ENCODE measurements at places on chromosomes 16 and 17. TPM values are rescaled to one million over a fixed set of nuclear protein-coding genes. Genes with fewer than 3 reads are reported as not detected.
A peak's percentile ranks its signal among the peaks of the same experiment; 100 is the strongest.

DNA sequence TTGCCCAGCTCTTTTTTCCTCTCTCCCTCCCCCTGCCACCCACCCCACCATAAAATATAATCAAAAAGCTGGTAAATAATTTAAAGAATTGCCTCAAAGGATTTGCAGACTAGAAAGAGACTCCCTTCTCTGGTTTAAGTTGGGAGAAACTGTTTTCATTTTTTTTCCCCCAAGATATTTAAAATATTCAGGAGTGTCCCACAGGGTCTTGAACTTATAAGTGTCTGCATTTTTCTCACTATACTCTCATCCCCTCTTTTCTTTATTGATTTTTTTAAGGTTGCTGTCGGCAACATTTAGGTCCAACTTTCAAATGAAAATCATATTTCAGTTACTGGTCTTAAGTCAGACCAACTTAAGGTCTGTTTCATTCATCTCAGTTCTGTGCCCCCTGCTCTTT is 210.2 kb downstream of the MSI2 start:
- DNase-seq, result peak; percentile 48

GRCh38 chr16:870856-871561 is 70.5 kb upstream of the GNG13 start:
- no peak for DNase-seq

- peak; percentile 82 for DNase-seq
Measured at GRCh38 chr16:69243479-69243878, 56.5 kb downstream of the SNTB2 start.

DNA sequence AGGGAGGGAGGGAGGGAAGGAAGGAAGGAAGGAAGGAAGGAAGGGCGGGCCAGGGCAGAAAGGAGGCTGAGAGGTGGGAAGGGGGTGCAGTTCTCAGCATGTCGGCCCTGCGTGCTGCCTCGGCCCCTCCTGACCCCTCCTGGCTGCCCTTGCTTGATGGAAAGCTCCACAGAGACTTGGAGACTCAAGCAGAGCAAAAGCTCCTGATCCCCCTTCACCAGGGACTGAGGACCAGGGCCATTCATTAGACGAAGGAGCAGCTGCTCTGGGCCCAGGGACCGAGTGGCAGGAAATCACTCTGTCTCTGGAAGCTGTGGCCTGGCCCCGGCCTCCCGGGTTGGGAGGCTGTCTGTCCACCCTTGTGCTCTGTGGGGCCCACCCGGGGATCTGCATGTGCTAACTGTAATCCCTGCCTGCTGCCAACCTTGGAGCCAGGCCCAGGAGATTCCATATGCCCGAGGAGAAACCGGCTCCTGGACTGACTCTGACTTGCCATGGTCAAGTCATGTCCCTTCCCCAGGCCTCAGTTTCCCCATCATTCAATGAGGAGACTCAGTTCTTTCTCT is 27.4 kb upstream of the C1QL1 start:
- no peak for DNase-seq

DNA sequence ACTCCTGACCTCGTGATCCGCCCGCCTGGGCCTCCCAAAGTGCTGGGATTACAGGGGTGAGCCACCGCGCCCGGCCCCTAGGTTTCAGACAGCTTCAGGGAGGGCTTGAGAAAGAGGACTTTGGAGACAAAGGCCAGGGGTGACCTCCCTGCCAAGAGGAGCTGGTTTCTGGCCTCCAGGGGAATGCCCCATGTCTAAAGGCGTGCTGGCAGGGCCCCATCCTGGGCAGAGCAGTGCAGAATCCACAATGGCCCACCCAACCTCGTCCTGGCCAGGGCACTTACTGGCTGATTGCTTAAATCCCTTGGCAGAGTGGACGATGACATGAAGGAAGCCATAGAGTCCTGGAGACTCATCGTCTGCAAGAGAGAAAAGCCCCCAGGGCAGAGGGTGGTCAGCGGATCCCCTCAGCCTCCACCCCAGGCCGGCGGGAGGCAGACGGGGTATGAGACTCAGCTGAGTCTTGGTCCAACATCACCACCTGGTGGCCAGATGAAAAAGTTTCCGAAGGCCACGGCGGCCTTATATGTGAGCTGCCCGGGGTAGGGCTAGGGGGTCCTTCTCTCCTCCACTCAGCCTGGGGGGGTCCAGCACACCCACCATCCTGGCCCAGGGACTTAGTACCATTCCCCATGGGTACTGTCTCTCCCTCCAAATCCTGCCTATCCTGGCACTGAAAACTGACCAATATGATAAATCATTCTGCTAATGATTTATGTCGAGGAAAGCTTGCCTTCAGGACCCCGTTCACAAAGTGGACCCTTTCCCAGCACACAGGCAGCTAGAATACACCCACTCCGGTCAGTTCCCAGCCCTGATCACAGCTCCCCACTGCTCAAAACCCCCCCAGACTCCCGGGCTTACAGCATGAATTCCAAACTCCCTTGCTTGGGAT is 59.1 kb downstream of the TIMM22 start:
- peak; percentile 15 for DNase-seq

DNA sequence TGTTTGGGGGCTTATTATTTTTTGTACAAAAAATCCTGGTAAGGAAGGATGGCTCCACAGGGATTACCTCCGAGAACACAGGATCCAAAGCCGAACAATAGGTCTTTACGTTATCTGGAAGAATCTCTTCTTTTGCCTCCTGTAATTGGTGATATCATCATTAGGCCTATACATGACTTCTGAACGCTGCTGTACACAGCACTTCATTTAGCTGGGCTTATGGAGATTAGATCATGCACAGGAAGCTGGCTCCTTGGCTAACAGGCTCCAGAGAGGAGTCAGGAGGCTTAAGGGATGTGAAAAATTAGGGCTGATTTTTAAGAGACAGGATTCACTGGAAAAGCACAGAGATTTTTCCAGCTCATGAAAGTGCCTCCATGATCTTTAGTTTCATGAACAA is 54.7 kb downstream of the TANGO6 start:
- DNase-seq, result no peak

DNA sequence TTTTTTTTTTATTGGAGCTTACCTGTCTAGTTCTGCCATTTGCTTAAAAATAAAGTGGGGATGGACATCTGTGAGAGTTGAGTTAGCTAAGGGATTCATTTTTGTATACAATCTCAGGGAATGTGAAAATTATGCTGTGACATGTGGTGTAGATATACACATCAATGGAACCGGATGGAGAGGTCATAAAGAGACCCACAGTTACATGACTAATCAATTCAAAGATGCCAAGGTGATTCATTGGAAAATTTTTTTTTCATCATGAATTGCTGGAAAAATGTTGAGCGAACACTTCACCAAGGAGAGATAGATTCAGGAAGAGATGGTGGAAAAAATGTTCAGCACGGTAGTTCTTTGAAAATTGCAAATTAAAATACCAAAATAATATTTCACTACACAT is 605.4 kb upstream of the KIF2B start:
- DNase-seq, result no peak

- peak; percentile 69 for DNase-seq
Measured at GRCh38 chr16:85151603-85152413, 39.5 kb upstream of the CIBAR2 start.

DNA sequence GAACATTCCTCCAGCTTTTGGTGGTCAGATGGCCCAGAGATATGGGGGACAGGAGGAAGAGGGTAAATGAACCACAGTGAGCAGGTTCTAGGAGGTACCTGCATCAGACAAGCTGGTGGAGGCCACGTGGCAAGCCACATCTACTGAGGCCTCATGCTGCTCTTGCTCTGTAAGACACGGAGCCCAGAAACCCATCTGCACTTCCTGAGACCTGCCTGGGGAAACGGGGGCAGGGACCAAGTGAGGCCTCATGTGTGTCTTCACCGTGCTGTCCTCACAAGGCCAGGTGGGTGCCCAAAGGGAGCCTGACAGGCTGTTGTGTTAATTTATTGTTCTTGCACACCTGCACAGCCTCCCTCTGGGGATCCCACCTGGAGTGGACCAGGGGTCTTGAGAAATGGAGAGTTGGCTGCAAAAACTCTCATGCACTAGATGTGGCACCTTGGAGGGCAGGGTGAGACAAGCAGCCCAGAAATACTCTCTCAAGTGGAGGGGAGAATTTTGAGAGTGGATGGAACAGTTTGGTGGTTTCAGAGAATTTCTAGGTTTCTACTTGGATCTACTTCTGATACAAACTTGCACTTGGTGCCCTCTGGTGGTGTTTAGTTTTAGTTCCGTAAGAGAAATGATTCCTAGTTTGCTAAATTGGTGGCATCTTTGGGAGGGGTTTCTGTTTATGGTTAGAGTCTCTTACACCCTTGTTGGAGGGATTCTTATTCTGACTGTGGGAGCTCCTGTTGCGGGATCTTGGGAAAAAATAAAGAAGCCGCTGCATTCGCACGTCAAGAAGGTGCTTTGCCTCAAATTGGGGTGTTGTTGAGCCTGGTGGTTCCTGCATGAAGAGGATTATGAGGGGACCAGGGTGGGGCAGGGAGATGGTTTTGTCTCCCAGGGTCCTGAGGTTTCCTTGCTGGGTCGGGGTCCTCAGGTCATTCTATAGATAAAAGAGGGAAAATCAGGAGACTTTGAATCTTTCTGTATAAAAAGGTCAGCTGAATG is 47.5 kb downstream of the SLC6A2 start:
- DNase-seq, result peak; percentile 35

GRCh38 chr16:89096042-89096717 is 2.5 kb downstream of the ACSF3 start:
- DNase-seq, result no peak

DNA sequence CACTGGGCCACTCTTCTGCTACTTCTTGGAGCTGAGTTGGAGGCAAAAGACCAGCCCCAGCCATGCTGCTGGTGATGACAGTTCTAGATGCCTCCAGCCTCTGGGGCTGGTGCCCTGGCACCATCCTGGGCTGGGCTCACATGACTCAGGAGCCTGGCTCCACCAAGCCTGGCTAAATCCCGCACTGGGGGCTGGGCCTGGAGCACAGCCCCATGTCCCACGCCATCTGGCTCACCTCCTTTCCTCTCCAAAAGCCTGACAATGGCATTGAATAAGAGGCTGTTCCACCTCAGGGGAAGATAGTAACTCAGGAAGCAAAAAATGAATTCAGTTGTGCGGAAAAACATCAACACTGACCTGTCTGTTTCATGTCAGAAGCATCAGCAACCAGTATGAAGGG is 45.1 kb upstream of the MTSS2 start:
- DNase-seq, result no peak

Gene SLC16A6
- total RNA-seq, result 0.34 TPM

Gene USH1G
- total RNA-seq, result not detected

Measured in astrocyte (in vitro differentiated cells and primary cell).